ENCODE measurements at places on chromosomes 5 and 9. TPM values are rescaled to one million over a fixed set of nuclear protein-coding genes. Genes with fewer than 3 reads are reported as not detected.

LRRTM2 gene
- total RNA-seq: not detected

DNA sequence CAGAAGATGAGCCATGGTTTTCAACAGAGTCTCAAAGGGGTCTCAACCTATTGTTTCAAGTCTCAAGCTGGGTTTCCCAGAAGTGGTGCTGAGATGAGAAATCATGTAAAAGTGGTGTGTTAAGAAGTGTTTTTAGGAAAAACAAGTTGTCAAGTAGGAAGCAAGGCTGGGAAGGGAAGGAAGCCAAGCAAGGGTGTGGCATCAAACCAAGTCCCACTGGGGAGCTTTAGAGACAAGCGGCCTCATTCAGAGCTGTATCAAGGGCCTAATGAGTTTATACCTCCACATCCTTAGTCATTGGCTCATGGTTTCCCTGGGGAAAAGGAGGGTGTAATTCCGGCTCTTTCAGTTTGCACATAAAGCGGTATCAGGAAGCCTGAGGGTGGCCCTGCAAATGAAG is 26.4 kb upstream of the GABRB2 start:
- H3K4me3 ChIP-seq: no peak overlapping the region
- no peaks in the 10 kb centered on the region for H3K36me3 ChIP-seq

PRUNE2 gene
- 0.78 TPM for total RNA-seq

RANBP17 gene
- total RNA-seq: 3.0 TPM

GRCh38 chr5:3303777-3304176 is 291.9 kb upstream of the IRX1 start:
- H3K4me1 ChIP-seq: no peaks in the 10 kb centered on the region
- no peaks in the 10 kb centered on the region for H3K36me3 ChIP-seq
- no peak for DNase-seq
- no peak overlapping the region for H3K27ac ChIP-seq
- no peaks in the 10 kb centered on the region for H3K27me3 ChIP-seq
- no peak overlapping the region for H3K4me3 ChIP-seq

DNA sequence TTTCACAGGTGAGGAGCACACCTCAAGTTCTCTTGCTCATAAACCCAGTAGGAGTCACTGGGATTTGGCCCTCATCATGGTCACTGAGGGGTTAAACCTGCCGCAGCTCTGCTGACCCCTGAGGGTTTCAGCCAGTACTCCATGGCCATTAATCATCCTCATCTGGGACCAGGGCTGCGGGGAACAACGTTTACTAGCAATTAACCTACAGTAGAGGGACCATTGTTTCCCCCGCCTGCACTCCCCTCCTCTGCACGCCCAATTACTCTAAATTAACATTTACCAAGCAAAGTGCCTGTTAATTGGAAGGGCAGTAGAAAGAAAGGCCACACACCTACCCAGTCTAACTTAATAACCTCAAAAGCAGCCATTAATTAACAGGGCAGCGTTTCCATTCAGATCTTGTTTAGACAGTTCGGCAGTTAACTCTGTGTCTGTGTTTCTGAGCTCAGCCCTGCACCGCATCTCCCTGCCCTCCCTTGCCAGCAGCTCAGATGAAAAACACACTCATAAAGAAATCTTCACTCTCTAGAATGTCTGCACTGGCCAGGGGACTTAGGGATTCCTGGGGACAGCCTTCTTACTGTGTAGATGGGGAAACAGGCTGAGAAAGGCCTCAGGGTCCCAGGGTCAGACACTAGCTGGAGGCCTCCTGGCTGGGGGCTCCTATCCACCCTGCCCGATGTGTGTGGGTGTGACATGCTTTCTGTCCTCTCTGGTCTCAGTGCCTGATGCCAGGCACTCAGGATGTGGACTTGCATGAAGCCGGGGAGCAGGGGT is 51.6 kb downstream of the ALG2 start:
- no peaks in the 10 kb centered on the region for H3K27me3 ChIP-seq
- no peak overlapping the region for H3K4me3 ChIP-seq
- no peak overlapping the region for H3K27ac ChIP-seq
- peaks cover 14% of the 10 kb centered on the region for H3K4me1 ChIP-seq
- no peaks in the 10 kb centered on the region for H3K36me3 ChIP-seq
- no peak for DNase-seq

DNA sequence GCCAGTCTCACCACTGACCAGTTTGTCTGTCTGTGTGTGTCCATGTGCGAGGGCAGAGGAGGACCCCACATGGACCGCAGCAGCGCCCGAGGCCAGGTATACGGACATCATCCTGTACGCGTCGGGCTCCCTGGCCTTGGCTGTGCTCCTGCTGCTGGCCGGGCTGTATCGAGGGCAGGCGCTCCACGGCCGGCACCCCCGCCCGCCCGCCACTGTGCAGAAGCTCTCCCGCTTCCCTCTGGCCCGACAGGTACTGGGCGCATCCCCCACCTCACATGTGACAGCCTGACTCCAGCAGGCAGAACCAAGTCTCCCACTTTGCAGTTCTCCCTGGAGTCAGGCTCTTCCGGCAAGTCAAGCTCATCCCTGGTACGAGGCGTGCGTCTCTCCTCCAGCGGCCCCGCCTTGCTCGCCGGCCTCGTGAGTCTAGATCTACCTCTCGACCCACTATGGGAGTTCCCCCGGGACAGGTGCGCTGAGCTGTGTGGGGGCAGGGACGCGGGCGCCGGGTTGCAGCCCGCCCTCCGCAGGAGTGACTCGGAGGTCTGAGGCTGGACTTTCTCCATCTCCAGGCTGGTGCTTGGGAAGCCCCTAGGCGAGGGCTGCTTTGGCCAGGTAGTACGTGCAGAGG is 6.5 kb downstream of the FGFR4 start:
- no peak for DNase-seq
- no peak overlapping the region for H3K4me3 ChIP-seq
- no peak overlapping the region for H3K27ac ChIP-seq
- H3K4me1 ChIP-seq: no peaks in the 10 kb centered on the region
- no peaks in the 10 kb centered on the region for H3K27me3 ChIP-seq
- H3K36me3 ChIP-seq: no peaks in the 10 kb centered on the region

GRCh38 chr9:129267141-129267540 is 89.1 kb upstream of the IER5L start:
- no peaks in the 10 kb centered on the region for H3K36me3 ChIP-seq
- H3K27me3 ChIP-seq: no peaks in the 10 kb centered on the region
- H3K4me3 ChIP-seq: no peak overlapping the region
- peaks cover 20% of the 10 kb centered on the region for H3K4me1 ChIP-seq
- DNase-seq: no peak
- no peak overlapping the region for H3K27ac ChIP-seq

GRCh38 chr9:137832830-137833590 is 44.6 kb upstream of the CACNA1B start:
- DNase-seq: no peak
- H3K27ac ChIP-seq: no peak overlapping the region
- H3K4me1 ChIP-seq: no peaks in the 10 kb centered on the region
- H3K36me3 ChIP-seq: peaks cover 8% of the 10 kb centered on the region

PRRX2 gene
- 1.1 TPM for total RNA-seq

DNA sequence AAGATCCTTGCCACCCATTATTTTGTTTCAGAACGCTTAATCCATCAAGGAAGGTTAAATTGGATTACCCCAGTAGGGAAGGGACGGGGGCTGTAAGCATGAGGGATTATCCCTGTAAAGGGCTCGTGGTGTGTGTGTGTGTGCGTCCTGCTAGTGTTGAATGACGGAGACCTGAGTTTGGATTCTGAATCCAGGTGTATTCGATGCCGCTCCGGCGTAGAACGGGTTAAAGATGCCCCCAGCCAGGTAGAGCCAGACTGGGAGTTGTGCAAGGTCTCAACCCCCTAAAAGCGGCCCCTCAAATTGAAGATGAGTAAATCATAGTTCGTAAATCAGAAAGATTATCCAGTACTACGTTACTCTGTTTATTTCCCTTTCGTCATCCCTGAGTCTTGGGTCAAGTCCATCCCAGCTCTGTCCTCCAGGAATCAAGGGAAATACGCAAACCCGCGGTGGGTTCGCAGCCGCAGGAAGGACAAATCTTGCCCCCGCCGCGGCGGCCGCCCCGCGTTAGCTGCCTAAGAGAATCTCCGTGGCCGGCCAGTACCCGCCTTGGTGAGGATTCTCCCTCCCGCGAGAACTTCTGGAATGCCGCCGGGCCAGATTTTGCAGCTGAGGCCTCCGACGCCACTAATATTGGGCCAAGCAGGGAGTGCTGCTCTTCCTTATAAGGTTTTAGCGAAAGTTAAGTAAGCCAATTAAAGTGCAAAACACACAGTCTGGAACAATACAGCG is 586 bp upstream of the MTAP start:
- peaks cover 25% of the 10 kb centered on the region for H3K4me1 ChIP-seq
- H3K27me3 ChIP-seq: no peaks in the 10 kb centered on the region
- DNase-seq: no peak
- H3K4me3 ChIP-seq: peak overlapping the region; percentile 92

All from naive thymus-derived CD4-positive, alpha-beta T cell (primary cell).